Upper lobe of right lung (tissue), 1 donor: ENCODE measurements at places on chromosomes 7 and 10. TPM values are rescaled to one million over a fixed set of nuclear protein-coding genes. Genes with fewer than 3 reads are reported as not detected.

- H3K4me3 ChIP-seq = no peak overlapping the region
- DNase-seq = no peak
- no peaks in the 10 kb centered on the region for H3K4me1 ChIP-seq
- H3K27me3 ChIP-seq = peaks cover 52% of the 10 kb centered on the region
- no peaks in the 10 kb centered on the region for H3K36me3 ChIP-seq
Measured at GRCh38 chr10:118238573-118239235, 103.4 kb downstream of the FAM204A start.

- no peak overlapping the region for H3K4me3 ChIP-seq
- no peaks in the 10 kb centered on the region for H3K4me1 ChIP-seq
- no peak overlapping the region for H3K27ac ChIP-seq
- H3K36me3 ChIP-seq = no peaks in the 10 kb centered on the region
- no peaks in the 10 kb centered on the region for H3K27me3 ChIP-seq
- DNase-seq = no peak
Measured at GRCh38 chr10:92142949-92143348, 147.9 kb downstream of the CPEB3 start.

- H3K27ac ChIP-seq = peak overlapping the region; percentile 98
- peak; percentile 96 for DNase-seq
- no peaks in the 10 kb centered on the region for H3K27me3 ChIP-seq
- H3K36me3 ChIP-seq = peaks cover 37% of the 10 kb centered on the region
- H3K4me1 ChIP-seq = peaks cover 68% of the 10 kb centered on the region
Measured at GRCh38 chr10:43396928-43397624, 11.9 kb downstream of the HNRNPF start.

GRCh38 chr7:44284881-44285541 is 40.4 kb downstream of the CAMK2B start:
- H3K27ac ChIP-seq = no peak overlapping the region
- no peaks in the 10 kb centered on the region for H3K27me3 ChIP-seq
- DNase-seq = peak; percentile 46

DNA sequence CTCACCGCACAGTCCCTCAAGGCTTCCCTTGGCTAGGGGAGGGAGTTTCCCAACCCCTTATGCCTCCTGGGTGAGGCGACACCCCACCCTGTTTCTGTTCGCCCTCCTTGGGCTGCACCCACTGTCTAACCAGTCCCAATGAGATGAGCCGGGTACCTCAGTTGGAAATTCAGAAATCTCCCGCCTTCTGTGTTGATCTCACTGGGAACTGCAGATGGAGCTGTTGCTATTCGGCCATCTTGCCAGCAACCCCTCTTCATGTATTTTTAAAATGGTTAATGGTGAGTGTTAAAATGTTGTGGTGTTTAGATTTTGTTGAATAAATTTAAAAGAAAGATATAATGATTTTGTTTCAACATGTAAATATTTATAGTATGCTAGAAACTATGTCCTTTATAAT is 22.0 kb downstream of the UMAD1 start:
- H3K36me3 ChIP-seq = no peaks in the 10 kb centered on the region
- no peak overlapping the region for H3K27ac ChIP-seq
- H3K4me1 ChIP-seq = peaks cover 7% of the 10 kb centered on the region
- DNase-seq = no peak
- no peak overlapping the region for H3K4me3 ChIP-seq

GRCh38 chr10:130218936-130219335 is 82.7 kb downstream of the GLRX3 start:
- peak; percentile 47 for DNase-seq
- H3K4me1 ChIP-seq = no peaks in the 10 kb centered on the region
- H3K27ac ChIP-seq = no peak overlapping the region
- no peaks in the 10 kb centered on the region for H3K27me3 ChIP-seq
- H3K4me3 ChIP-seq = no peak overlapping the region
- H3K36me3 ChIP-seq = no peaks in the 10 kb centered on the region

DNA sequence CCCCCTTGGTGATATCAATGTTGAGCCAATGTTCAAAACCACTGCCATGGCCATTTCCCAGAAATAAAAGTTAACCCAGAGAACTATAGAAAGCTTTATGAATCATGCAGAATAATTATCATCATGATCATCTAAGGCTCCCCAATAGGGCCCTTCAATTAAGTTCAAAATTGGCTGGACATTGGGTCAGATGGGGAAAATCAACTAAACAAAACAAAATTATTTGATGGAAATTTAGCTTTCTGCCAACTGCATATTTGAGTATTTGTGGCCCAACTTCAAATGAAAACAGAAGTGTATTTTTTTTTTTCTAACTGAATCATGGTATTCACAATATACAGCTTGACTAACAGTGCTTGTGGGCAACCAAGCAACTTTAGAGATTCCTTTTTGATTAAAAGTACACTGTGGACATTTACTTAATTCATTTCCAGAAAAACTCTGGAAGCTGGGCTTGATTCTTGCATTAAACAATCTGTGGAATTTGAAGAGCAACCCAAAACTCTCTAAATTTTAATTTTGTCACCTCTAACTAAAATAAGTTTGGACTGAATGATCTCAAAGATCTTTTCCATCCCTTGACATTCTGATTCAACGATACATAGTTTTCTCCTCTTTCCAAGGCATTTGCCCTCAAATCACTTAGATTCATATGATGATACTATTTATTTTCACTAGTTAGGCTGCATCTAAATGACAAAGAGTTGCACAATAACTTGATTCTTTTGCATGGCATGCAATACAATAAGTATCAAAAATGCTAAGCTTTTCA is 203.2 kb downstream of the AHR start:
- peaks cover 3% of the 10 kb centered on the region for H3K4me1 ChIP-seq
- no peaks in the 10 kb centered on the region for H3K27me3 ChIP-seq
- no peak overlapping the region for H3K4me3 ChIP-seq
- no peak overlapping the region for H3K27ac ChIP-seq

DNA sequence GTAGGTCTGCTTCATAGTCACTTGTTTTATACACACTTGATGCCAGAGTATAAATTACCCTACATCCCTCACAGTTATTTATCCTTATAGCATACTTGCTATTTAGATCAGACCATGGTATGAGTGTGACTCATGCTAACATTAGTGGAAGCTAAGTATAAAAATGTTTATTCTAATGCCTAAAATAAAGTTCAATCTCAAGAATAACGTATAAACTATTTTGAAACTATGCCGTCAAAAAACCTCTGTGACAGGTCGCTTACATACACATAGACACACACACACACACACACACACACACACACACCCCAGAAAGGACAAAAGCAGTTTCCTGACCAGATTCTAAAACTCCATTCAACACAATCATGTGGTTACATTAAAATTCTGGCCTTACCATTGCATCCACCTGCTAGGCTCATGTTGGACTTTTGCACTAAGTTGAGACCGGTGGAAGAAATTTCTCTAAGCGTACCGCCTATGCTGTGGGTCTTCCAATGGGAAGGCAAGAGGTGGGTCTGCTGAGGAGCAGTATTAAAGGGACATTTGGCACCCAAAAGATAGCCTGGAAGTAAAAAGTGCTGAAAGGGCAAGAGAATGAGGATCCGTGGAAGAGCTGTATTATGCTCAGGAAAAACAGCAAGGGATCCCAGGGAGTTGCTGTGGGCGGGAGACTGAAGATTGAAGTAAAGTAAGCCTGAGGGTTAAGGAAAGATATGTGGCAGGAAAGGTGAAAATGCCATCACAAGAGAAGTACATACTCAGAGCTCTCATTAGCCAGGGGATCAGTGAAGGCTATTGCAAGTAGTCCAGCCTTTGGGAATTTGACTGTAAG is 5.0 kb downstream of the FOXP2 start:
- H3K4me3 ChIP-seq = no peak overlapping the region
- no peaks in the 10 kb centered on the region for H3K27me3 ChIP-seq
- no peak for DNase-seq
- H3K36me3 ChIP-seq = no peaks in the 10 kb centered on the region
- no peak overlapping the region for H3K27ac ChIP-seq

GRCh38 chr10:97000487-97001182 is 168.5 kb downstream of the LCOR start:
- no peaks in the 10 kb centered on the region for H3K36me3 ChIP-seq
- H3K27me3 ChIP-seq = no peaks in the 10 kb centered on the region
- no peaks in the 10 kb centered on the region for H3K4me1 ChIP-seq
- H3K4me3 ChIP-seq = no peak overlapping the region
- no peak overlapping the region for H3K27ac ChIP-seq
- no peak for DNase-seq

DNA sequence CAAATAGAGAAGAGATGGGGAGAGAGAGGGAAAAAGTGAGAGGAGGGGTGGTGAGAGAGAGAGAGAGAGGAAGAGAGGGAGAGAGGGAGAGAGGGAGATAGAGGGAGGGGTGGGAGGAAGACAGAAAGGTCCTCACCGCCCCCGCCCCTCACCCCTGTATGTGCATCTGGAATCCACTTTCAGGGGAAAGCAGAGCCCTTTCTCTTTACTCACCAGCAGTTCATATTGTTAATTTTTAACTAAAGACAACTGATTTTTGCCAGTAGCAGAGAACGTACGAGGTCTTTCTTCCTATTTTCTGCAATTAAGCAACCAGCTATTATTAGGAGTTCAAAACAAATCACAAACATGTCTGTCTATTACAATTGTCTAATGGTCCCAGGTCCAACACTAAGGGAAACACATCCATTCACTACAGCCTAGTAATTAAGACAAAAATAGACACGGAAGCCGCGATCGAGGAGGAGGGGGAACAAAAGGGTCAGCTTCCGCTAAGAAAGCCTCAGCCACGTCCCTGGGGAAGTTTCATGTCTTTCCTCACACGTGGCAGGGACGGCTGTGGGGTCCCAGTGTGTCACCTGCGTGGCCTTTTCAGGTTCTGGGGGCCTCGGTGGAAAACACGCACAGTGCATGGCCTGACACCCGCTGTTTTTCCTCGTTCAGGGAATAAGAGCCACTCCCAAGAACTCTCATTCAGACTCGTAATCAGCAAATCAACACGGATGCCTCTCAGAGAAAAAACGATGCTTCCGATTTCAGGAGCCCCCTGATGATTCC is 572.0 kb downstream of the PTPRN2 start:
- peak overlapping the region; percentile 10 for H3K4me3 ChIP-seq
- peak; percentile 36 for DNase-seq
- H3K4me1 ChIP-seq = no peaks in the 10 kb centered on the region
- H3K27me3 ChIP-seq = no peaks in the 10 kb centered on the region

DNA sequence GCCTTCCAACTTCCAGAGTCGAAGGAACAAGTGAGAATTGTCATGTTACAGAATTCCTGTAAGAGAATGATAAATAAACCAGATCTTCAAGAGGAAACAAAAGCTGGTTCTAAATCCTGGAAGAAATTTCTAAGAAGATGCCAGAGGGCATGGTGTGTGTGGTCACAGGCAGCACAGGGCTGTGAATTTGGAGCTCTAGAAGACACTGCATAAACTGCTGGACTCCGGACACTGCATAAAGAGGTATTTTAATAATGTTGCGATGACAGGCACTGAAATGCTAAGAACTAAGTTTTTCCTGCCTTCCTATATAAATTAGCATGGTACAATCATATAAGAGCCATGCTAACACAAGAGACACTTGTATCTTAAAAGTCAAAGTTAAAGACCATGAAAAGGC is 86.0 kb downstream of the LARP4B start:
- H3K4me1 ChIP-seq = peaks cover 13% of the 10 kb centered on the region
- peaks cover 60% of the 10 kb centered on the region for H3K36me3 ChIP-seq
- no peak overlapping the region for H3K4me3 ChIP-seq
- H3K27me3 ChIP-seq = no peaks in the 10 kb centered on the region
- no peak overlapping the region for H3K27ac ChIP-seq
- no peak for DNase-seq

DNA sequence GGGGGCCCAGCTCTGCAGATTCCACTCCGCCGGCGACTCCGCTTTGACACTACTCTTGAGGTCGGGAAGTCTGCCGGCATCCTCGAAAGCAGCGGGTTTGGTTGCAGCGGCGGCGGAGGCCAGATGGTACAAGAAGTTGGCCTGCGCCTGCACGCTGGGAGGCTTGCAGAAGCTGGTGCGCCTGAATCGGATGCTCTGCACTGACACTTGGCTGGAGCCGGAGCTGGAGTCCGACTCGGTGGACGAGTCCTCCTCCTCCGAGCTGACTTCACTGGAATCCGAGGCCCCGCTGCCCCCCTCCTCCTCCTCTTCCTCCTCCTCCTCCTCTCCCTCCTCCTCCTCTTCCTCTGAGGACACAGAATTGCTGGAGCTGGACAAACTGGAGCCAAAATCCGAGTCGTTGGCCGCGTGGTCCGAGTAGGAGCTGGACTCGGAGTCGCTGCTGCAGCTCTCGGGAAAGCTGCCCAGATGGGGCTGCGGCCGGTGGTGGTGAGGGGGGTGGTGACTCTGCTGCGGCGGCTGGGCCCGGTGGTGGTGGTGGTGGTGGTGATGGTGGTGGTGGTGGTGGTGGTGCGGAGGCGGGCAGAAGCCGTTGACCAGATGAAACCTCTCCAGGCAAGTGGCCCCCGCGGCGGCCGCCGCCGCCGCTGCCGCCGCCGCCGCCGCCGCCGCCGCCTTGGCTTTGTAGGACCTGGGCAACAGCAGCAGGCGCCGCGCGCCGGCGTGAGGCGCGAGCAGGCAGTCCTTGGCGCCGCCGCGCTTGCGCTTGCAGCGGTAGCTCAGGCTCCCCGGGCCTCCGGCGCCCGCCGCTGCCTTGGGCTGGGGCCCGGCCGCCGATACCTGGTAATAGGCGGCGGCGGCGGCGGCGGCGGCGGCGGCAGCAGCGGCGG is 9.0 kb downstream of the SKIDA1 start:
- no peaks in the 10 kb centered on the region for H3K36me3 ChIP-seq
- H3K27ac ChIP-seq = peak overlapping the region; percentile 38
- peaks cover 58% of the 10 kb centered on the region for H3K27me3 ChIP-seq
- peak overlapping the region; percentile 60 for H3K4me3 ChIP-seq
- peak; percentile 84 for DNase-seq
- H3K4me1 ChIP-seq = peaks cover 15% of the 10 kb centered on the region

DNA sequence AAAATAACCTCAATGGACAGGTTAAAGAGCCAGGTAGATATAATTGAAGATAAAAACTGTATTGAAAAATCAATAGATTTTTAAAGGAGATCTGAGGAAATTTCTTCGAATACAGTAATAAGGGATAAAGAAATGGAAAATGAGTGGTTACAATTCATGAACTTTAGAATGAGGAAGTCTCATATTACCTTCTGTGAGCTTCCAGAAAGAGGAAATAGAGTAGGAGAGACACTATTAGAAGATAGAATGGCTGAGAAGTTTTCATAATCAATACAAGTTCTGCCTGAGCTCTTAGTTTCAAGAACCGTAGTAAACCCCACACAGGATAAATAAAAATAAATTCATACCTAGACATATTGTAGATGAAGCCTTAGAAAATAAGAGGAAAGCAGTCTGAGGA is 11.5 kb downstream of the SDK1 start:
- H3K4me3 ChIP-seq = no peak overlapping the region
- no peak for DNase-seq
- no peaks in the 10 kb centered on the region for H3K36me3 ChIP-seq
- H3K27ac ChIP-seq = no peak overlapping the region
- no peaks in the 10 kb centered on the region for H3K4me1 ChIP-seq
- H3K27me3 ChIP-seq = no peaks in the 10 kb centered on the region

- H3K27me3 ChIP-seq = no peaks in the 10 kb centered on the region
- H3K4me1 ChIP-seq = peaks cover 26% of the 10 kb centered on the region
- DNase-seq = no peak
Measured at GRCh38 chr7:100863406-100863950, 3.7 kb upstream of the TRIP6 start.

AKR1B15 gene
- total RNA-seq = not detected

EIF5AL1 gene
- total RNA-seq = 0.14 TPM

PIP gene
- not detected for total RNA-seq

PNLIPRP1 gene
- not detected for total RNA-seq

ASIC3 gene
- 2.6 TPM for total RNA-seq

SLC13A4 gene
- not detected for total RNA-seq
